Motor neuron (in vitro differentiated cells): ENCODE measurements at places on chromosomes 16 and 17. TPM values are rescaled to one million over a fixed set of nuclear protein-coding genes. Genes with fewer than 3 reads are reported as not detected.

- peak; percentile 78 for ATAC-seq
Observed at GRCh38 chr16:1414532-1415260, at the start of gene UNKL. Gene UNKL (minus strand): TSS chr16:1414704. CDS start chr16:1414691, 13 bp downstream.

DNA sequence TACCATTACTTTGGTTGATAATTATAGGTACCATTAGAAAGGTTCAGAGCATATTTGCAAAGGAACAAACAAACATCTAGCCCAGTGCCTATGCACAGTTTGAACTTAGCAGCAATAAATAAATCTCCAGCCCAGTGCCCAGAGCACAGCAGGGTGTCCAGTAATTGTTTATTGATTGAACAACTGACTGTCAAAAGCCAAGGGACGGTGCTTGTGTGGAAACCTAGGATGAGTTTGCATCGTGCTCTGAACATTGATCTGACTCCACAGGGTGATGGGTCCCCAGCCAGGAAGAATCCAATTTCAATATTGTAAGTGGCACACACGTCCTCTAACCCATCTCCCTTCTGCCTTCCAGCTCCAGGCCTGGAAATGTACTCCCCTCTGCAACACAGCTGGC, 625.5 kb upstream of the C16orf82 start:
- peak; percentile 32 for ATAC-seq

DNA sequence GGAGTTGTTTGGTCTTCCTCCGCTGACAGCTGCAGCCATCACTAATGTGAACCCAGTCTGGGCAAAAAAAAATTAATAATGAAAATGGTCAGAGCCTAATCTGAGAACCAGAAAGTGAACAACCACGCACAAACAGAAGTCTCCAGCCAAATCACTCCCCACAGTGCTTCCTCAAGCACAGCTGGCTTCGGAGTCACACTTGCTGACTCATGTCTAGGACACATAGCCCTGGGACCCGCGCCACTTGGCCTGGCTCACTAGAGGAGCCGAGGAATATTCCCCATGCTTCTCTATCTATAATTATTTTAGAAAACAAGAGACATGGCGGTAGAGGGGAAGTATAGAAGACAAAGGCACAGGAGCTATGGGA, 109.1 kb downstream of the ZFHX3 start:
- ATAC-seq, result peak; percentile 84

DNA sequence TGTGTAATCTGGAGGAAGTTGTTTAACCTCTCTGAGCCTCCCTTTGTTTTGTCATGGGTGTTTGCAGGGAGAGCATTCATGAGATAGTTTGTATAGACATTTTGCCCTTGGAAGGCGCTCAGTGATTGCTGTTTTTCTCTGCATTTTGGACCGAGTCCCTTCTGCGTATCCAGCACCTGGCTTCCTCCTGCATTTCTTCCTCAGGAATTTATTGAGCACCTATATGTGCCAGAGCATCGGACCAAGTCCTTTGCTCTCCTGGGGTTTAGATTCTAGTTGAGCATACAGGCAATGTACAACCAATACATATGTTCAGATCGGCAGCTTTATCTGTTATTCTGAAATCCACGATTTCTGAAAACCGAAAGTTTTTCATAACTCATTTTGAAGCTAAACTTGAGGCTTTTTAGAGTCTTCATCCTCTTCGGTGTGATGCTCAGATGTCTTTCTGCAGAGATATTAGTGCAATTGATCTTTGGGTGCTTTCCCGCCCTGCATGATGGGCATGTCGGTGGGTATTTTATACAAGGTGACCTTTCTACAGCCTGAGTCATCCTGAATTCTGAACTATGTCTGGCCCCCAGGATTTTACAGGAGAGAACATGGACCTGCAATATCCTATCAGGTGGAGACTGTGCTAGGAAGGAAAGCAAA, 4.1 kb downstream of the IL4R start:
- ATAC-seq, result no peak

DNA sequence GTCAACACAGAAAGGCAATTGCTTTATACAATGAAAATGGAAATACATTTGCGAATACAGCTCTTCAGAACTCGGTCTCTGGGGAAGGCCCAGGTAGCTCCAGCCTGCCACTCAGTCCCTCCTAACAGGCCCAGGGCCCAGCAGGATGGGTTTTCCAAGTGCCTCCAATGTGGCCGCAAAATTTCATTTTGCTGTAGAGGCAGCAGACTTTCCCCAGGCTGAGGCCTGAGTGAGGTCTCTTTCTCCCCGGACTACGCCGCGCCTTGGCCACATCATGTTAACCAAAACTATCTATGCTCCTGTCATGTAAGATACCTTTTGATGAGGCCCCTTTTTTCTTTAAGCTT, 606.0 kb upstream of the SALL1 start:
- no peak for ATAC-seq

- ATAC-seq, result peak; percentile 89
Observed at GRCh38 chr16:87608400-87608985, 6.2 kb downstream of the JPH3 start.

- no peak for ATAC-seq
Observed at GRCh38 chr17:4987767-4988567, 492 bp upstream of the CAMTA2 start.

The PIPOX gene
- 4.4 and 4.9 TPM in 2 replicates for total RNA-seq
